ENCODE measurements at places on chromosomes 7 and 10.

DNA sequence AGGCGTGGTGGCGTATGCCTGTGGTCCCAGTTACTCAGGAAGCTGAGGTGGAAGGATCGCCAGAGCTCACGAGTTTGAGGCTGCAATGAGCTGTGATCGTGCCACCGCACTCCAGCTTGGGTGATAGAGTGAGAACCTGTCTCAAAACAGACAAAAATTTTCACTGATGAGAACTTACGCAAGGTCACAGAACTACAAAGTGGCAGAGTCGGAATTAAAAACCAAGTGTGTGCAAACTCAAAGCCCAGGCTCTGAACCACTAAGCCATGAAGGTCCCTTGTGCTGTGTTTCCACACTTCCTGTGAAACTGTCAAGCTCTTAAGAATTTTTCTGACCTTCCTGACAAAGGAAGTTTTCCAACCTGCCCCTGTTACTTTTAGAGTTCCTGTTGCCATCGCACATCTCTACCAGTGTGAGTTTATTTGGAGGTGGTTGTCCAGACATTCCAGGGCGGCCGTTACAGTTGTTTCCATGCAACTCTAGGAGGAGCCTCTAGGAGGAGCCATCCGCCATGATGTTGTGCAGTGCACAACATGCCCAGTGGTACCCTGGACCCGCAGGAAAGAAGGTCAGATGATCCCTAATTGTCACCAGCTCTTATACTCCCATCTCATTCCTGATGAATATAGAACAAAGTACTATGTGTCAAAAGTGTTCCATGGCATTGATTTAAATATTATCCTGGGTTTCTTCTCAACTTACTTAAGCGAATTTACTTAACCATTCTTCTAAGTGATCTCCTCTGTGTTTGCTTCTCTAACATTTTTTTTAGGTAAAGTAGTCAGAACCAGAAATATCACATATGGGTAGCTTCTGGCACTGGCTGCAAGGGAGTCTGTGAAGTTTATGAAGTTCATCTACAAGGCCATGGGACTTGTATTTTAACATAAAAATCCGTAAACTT is 49.0 kb upstream of the LYZL1 start:
- no peak for DNase-seq

DNA sequence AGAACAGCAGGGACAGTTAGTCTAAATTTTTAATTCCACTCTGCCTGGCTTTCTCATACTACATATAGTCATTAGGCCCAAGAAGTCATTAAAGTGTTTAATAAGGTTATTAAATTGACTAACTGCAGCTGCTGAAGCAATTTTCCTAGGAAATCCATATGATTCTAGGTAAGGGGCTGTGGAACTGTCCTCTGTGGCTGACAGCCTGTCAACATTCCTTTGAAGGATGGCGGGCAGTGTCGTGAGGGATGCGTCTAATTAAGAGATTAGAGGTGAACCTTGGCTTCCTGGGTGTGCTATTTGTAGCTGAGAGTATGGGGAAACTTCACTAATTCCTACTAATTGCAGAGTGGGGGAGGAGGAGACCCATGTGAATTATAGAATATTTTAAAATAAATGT is 64.6 kb downstream of the SNX10 start:
- no peak for DNase-seq

DNA sequence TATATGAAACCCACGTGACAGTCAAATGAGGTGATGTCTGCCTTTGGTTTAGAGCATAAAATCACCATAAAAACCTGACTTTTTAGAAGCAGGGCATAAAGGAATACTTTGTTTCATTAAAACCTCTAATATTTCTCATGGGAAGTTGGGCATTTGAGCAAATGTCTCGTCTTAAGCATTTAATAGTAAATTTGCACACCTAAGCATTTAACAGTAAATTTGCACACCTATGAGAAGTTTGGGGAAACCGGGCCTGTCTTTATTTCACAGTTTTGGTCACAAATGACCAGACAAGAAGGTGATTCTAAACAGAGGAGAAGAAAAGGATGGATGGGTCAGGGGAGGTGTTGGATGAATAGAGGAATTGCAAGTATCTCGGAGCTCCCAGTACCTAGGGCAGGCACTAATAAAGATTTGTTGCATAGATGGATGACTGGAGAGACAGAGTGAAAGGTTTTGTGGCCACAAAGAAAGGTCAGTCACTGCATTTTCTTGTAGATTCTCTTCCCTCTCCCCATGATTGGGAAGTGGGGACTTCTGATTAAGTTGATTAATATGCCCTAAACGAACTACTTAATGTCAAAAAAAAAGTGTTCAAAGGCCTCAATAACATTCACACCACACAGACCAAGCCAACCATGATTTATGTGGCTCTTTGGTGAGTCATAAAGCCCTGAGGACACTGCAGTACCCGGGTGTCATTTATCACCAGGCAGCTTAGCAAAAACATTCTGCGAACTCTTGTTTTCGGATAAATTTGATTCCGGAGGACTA is 158.2 kb downstream of the SPAG6 start:
- no peak for DNase-seq

GRCh38 chr10:86876748-86877147 is 80.7 kb downstream of the MMRN2 start:
- DNase-seq, result no peak
